ENCODE measurements at places on chromosomes 12 and 14.

GRCh38 chr14:91149462-91149861 is 35.6 kb downstream of the DGLUCY start:
- DNase-seq: peak; percentile 99

DNA sequence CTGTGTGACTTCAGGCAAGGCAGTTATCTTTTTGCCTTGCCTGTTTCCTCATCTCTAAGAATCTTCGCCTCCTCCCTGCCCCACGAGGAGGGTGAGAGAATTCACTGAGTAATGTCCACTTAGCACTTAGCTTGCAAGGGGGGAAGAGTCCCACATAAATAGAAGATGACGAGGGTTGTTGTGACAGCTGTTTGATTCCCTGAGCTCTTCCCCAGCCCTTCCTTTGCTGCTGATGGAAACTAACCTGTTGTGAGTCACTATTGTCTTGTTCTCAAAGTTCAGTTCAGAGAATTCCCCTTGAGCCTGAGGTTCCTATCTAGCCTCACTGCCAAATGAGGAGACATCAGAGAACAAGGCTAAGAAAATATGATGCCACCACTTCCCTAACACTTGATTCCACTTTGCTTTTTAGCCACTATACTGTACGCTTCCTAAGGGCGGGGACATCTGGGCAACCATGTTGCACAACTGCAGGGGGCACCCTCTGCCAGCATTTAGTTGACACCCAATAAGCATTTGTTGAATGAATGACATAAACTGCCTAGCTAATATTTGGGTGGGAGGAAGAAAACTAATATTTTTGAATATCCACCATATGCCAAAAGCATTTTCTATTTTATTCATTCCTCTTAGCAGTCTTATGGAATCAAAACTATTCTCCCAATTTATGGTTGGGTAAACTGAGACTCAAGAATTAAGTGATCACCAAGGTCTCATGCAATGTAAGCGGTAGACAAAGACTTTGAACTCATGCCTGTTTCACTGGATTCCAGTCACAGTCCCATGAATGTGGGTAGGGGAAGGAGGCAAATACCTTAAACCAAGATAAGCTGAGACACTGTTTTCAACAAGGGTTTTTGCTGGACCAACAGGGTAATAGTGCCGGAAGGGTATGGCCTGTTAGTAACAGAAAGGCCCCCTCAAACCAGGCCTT is 77.6 kb downstream of the ZFP36L1 start:
- peak; percentile 48 for DNase-seq

DNA sequence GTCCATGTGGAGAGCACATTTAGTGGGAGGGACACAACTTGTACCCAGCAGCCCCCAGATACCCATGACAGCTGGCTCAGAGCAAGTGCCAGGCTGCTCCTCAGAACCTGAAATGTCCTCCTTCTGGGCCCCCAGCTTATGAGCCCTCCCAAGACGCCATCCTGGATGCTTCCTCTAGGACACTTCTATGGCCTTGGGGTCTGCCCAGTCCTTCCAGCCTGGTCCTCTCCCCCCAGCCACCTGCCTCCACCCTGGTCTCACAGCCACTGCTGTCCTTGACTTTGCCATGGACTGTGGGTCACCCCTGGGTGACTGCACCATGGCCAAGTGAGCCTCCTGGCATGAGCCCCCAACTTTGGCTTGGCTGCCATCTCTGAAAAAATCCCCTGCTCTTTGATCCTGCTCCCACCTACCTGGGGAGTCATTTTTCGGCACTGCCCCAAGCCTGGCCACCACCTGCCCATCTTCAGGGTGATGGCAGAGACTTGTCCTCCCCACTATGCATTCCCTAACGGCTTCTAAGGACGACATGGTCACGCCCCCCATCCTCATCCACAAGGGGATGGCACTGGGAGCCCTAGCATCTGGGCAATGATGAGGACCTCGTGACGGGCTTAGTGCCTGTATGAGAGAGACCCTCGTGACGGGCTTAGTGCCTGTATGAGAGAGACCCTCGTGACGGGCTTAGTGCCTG is 323.7 kb downstream of the TMEM121 start:
- DNase-seq: no peak

DNA sequence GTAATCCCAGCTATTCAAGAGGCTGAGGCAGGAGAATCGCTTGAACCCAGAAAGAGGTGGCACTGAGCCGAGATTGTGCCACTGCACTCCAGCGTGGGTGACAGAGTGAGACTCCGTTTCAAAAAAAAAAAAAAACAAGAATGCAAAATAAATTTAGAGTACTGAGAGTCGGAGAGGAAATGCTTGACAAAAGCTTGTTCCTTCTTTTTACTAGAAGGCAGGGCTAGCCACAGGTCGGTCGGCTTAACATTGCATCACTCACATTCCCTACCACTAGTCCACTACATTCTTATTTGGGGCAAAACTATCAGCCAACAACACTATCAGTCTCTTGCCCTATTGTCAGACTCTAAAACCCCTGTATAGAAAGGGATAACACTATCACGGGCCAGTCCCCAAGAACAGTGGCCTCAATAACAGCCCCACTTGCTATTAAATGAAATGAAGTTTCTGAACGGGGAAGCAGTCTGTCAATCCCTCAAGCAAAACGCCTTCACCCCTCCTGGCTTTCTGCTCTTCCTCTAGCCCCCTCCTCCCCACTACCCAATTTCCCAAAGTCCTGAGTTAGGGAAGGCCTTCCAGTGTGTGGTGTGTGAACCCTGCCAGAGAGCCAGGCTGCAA is 1.0 kb downstream of the RNF41 start:
- peak; percentile 56 for DNase-seq

DNA sequence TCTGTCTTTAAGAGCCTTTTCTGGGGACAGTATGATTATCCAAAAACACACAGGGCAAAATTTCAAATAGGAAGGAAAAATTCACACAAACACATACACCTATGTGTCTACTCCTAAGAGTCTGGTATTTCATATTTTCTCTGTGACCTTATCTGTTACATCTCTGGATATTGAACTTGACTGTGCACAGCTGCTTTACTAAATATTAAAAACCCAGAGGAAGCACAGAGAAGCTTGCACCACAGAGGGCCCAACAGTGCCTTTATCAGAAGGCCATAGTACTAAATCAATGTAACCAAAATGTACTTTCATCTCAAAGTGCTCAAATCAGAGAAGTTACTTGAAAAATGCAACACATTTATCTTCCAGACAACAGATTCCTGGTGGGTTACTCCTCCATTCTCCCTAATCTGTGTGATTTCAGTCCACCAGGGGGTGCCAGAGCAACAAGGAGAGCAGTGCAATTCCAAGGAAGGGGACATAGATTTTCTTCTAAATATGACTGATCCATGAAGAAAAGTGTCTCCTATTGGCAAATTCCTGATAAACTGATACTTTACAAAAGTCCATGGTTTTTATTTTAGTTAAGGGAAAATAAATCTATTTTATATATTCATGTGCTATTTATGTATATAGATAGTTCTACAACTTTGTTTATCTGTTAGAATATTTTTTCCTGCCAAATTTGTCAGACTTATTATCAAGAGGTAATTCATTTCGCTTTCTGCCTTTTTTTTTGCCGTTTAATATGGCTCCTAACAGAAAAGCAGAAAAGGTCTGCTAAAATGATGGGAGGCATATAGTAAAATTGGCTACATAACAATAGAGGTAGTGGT is 617.6 kb downstream of the LRFN5 start:
- DNase-seq: peak; percentile 75

DNA sequence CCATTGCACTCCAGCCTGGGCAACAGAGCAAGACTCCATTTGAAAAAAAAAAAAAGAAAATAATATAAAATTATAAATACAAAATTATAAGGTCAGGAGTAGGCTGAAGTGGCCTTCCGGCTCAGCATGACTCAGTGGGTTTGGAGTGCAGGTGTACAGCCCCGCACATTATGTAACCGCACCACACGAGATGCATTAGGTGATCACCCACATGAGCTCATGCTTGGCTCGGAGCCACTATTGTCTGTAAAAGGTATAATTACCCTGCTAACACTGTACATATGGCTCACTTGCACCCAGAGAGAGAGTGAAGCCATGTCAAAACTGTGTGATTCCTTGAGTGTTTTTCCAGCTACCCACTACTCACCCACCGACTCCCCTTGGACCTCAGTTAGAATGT is 557.0 kb downstream of the SLC6A15 start:
- no peak for DNase-seq

DNA sequence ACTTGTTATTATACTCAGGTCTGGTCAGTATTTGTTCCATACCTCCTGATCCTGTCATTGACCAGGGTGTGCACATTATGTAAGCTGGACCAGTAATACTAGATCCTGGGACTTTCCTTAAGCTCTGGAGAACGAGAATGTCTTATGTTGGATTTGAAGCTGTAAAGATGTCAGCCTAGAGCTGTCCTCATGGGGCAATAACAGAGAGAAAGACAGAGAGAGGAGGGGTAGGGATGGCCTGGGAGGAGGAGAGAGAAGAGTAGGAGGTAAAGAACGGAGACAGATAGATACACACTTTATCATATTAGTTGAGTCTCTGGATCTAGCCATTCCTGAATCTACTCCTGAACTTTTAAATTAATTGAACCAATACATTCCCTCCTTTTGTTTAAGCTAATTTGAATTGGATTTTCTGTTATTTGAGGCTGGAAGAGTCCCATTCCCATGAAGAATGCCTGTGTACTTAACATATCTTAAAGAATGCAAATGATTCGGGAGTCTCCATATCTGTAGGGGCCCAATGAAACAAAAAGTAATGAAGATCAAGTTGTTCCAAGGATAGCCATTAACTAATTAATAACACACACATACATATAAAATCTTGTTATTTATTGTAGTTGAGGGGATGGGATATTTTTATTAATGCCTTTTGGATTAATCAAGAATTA is 55.9 kb downstream of the PLEKHA5 start:
- DNase-seq: no peak

DNA sequence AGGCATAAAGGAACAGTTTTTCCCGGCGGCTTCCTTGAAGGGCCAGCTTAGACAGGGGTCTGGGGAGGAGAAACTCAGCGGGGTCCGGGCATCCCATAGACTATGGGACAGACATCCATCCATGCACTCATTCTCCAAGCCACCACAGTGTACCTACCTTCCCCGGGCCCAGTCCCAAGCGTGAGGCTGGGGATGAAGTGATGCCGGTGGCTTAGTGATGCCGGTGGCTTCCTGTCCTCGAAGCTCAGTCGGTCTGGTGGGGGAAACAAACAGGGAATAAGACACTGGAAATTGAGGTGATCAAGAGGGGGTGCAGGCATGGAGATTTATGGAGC is 421 bp downstream of the RTL1 start:
- DNase-seq: no peak

DNA sequence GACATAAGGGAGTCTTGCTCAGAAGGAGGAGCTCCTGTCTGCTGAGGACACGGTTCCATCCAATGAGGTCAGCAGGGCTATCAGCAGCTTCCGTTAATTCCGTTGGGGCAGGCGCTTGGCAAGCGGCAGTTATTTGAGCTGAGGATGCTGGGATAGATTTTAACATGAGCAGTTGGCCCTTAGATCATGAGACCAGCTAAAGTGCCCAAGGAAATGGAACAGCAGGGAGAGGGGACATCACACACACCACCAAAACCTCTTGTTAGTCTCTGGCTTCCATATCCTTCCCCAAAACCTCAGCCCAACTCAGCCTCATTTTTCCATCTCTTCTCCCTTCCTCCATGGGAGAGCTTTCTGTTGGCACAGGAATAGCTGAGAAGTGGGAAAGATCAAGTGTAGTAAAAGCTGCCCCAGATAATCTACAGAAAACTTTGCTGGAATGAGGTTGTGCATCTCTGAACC is 138.7 kb upstream of the PZP start:
- DNase-seq: no peak

DNA sequence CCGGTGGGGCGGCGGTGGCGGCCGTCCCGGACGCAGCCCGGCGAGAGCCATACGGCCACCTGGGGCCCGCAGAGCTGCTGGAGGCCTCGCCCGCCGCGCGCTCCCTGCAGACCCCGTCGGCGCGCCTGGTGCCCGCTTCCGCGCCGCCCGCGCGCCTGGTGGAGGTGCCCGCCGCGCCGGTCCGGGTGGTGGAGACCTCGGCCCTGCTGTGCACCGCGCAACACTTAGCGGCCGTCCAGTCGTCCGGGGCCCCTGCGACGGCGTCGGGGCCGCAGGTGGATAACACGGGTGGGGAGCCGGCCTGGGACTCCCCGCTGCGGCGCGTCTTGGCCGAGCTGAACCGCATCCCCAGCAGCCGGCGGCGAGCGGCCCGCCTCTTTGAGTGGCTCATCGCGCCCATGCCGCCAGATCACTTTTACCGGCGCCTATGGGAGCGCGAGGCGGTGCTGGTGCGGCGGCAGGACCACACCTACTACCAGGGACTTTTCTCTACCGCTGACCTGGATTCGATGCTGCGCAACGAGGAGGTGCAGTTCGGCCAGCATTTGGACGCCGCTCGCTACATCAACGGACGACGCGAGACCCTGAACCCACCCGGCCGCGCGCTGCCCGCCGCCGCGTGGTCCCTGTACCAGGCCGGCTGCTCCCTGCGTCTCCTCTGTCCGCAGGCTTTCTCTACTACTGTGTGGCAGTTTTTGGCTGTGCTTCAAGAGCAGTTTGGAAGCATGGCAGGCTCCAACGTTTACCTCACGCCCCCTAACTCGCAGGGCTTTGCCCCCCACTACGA is 716 bp downstream of the RIOX1 start:
- DNase-seq: peak; percentile 38

DNA sequence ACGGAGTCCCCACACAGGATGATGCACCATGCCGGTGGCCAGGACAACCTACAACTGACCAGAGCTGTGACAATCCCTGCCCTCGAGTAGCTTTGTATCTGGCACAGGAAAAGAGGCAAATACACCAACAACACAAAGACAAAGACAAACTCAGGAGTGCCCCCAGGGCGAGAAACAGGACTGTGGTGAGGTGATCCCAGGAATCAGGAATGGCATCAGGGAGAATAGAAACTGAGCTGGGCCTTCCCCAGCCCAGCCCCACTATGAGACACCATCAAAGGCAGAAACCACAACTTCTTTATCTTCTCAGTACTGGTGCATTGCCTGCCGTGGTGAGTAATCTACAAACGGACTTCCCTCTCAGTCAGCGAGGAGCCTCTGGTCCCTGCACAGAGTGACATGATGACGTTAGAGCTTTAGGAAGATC is 157.7 kb downstream of the TTC7B start:
- peak; percentile 49 for DNase-seq

GRCh38 chr14:82366803-82367202 is 833.1 kb upstream of the SEL1L start:
- DNase-seq: no peak

DNA sequence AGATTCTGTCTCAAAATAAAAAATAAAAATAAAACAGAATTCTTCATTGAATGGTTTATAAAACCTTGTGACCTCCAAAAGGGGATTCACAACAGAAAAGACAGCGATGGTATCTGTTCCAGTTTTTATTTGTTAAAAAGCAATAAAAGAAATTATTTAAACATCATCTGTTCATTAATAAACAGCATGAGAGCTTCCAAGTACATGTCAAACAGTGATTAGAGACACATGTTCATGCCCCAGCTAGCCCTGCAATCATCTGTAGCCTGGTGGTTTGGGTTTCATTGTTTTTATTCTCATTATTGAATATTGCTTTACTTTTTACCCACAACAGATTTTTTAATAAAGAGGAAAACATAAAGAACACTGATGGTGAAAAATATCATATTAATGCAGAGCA is 173.3 kb downstream of the ANO2 start:
- DNase-seq: no peak

- no peak for DNase-seq
Observed at GRCh38 chr12:89263900-89264299, 88.4 kb downstream of the DUSP6 start.

GRCh38 chr14:56268039-56268438 is 149.8 kb downstream of the PELI2 start:
- peak; percentile 56 for DNase-seq
